ENCODE measurements at places on chromosomes 7 and 10.

DNA sequence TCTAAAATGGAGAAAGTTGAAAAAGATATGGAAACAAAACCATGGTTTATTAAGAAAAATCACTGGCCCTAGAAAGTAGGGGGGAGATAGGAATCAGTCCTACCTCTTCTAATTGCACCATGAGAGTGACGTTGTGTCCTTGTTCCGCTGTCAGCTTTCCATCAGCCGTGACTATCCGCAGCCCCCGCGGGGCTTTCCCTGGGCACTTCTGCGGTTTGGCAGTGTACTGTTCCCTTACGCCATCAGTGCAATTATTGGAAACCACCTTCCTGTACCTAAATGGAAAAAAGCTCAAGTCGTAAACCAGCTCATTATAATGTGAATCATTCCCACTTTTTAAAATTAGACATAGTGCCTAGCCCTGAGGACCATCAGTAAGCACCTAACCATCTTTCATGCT is 512.2 kb downstream of the SORCS1 start:
- no peak for DNase-seq

GRCh38 chr7:116439841-116440549 is 59.5 kb upstream of the CAV2 start:
- no peak for DNase-seq

DNA sequence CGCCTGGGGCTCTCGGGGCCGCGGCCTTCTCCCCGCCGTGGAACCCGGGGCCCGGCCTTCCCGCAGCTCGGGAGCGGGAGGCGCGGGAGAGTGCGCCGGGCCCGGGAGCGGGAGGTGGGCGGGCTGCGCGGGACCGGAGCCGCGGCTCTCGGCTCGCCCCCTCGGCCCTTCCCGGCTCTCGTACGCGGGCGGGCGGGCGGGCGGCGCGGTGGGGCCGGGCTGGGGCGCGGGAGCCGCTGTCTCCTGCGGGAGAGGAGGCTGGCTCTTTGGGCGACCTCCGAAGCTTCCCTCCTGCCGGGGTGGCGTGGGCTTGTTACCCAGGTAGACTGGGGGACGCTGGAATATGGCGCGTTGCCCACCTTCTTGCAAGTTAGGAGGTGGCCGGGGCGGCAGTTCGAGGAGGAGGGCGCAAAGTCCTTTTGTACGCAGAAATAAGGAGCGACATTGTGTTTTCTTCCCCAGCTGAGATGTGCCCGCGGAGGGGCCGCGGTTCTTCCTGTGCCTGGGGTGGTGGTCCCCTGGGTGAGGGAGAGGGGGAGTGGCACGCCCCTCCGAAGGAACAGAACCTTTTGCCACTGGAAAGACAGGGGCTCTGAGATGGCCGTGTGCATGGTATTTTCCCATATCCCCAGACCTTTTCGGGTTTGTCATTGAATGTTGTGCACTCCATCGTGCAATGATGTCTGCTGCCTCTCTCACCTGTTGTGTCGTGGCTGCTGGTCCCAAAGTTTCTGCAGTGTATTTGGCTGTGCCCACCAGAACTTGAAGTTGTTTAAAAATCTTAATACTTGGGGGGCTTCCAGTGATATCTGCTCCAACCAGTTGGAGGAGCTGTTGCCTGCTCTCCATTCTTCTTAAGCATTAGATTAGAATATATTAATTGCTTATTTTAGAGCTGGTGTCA is 844 bp downstream of the NRF1 start:
- no peak for DNase-seq

DNA sequence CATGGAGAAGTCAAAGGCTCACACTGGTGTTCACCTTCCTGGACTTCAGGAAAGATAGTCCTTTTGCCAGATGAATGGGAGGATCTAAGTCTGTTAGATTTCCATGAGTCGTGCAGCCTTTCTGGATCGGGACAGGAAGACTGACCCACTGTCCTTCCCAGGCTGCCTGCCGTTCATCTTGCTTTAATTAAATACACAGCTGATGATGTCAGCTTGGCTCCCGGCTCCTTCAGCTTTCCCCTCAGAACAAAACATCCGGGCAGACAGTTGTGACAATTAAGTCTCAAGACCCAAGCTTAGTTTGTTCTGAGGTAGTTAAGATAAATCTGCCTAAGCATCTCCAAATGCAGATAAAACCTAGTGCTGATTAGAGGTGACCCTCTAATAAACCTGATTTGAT is 58.6 kb downstream of the AUTS2 start:
- peak; percentile 3 for DNase-seq

DNA sequence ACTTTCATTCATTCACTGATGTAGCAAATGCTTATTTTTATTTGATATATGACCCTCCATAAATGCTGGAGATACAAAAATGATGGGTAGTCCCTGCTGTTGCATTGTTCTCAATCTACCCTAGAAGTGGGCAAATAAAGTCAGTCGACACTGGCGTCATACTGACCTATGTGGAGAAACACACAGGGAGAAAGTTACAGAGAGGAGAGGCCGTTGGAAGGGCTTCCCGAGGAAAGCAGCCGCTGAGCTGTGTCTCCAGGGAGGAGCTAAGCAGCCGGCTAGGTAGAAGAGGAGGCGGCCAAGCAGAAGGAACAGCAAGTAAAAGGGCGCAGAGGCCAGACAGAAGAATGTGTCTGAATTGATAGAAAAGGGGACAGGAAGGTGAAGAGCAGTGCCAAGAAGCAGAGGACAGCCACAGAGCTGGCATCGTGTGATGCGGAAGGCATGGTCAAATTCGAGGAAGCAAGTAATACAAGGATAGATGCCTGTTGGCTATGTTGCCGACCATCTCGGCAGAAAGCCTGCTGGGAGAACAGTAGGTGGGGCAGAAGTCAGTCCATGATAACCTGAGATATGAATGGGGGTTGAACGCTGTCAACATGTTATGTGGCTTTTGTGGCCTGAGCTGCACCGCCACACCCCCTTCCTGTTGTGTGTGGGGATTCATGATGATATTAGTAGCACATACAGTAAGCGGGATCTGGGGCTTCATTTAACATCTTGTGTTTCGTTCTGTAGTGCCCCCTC is 25.9 kb downstream of the ST8SIA6 start:
- no peak for DNase-seq

DNA sequence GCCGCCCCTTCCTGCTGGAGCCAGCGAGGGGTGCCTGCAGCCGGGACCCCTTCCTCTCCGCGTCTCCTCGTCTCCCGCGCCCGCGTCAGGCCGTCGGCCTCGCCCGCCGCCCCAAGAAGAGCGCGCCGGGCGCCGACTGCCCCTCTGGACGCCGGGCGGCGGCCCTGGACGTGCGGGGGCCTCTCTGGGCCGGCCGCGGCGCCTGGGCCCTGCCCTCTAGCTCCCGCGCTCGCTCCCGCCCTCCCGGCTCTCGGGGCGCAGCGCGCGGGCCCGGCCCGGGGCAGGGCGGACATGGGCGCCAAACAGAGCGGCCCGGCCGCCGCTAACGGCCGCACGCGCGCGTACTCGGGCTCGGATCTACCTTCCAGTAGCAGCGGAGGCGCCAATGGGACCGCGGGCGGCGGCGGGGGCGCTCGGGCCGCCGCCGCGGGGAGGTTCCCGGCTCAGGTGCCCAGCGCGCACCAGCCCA is 704 bp downstream of the ZNRF2 start:
- DNase-seq, result peak; percentile 36

DNA sequence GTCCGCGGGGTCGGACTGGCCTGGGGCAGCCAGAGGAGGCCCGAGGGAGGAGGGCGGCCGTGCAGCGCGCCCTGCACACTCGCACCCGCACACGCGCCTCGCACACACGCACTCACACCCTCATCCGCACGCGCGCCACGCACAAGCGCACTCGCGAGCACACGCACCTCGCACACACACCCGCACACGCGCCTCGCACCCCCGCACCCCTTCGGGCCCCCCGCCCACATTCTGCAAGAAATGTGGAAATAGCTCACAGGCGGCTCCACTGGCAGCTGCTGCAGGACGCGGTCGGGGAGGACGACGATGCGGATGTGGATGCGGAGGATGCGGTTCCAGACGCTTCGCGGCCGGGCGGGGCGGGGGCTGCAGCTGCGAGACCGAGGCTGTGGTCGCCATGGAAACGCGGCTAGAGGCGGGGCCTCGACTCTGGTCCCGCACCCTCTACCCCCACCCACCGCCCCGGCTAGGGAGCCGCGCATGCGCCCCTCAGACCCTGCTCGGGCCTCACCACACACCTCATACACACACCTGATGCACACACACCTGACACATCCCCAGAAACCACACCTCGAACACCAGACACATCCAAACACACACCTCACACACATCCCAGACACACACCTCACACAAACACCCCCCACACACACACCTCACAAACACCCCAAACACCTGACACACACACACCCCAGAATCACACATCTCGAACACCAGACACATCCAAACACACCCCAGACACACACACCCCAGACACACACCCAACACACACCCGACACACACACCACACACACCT is at the start of gene CALY:
Gene CALY, minus strand, starts transcription at position 320 of the 793 bp plus-strand sequence. CDS start 7,907 bp downstream, outside the sequence.
- DNase-seq, result no peak

DNA sequence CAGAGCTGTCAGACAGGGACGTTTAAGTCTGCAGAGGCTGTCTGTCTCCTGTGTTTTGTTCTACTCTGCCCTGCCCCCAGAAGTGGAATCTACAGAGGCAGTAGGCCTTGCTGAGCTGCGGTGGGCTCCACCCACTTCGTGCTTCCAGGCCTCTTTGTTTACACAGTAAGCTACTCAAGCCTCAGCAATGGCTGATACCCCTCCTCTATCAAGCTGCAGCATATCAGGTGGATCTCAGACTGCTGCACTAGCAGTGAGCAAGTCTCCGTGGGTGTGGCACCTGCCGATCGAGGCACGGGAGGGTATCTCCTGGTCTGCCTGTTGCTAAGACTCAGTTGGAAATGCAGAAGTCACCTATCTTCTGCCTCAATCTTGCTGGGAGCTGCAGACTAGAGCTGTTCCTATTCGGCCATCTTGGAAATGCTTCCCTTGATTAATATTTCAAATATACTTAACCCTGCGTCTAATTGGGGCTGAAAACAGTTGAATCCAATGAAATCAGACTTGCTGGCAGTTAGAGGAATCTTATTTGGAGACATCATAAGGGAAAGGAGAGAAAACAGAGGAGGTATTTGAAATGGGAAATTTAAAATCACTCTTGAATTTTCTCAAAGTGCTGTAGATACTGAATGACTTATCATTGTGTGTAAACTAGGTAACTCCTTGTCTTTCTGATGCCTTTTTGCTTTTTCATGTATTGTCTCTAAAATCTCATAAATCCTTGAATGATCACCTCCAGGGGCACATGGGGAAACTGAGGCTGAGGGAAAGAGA is 13.8 kb upstream of the CYP3A5 start:
- no peak for DNase-seq

DNA sequence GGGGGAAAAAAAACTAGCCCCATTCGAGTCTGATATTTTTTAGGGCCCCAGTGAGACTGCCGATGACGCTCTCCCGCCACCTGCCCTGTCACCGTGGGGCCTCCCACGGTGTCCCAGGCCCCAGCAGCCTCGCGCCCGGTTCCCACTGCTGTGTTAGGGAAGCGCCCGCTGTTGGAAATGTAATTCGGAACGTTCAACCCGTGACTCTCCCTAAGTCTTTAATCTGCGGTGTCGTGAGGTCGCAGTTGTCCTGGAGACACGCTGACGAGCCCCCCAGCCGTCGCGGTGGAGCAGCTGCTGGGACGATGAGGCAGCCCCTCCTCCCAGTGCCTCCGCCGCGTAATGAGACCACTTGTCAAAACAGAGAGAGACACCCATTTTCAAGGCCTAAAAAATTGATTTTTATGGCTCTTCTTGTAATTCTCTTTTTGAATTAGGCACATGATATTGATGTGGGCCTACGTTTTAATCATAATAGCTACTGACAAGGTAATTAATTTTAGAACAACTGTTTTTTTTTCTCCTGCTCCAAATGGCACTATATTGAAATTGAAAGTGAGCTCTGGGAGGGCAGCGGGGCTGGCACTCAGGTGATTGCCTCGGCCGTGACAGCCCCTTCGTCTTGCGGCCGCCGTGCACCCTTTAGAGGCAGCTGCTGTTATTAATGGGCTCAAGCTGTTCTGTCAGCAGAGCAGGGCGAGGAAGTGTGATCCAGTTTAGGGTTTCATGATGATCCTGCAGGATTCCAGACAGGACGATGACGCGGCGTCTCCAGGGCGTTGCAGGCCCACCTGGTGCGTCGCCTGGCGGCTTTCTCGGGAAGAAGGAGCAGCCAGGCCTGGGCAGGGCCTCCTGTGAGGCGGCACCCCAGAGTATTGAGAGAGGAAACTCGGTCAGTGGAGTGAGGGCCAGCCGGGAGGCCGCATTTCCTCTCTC is 63.3 kb downstream of the NKX6-2 start:
- no peak for DNase-seq

GRCh38 chr7:52961084-52961483 is 74.3 kb upstream of the POM121L12 start:
- DNase-seq, result no peak

- no peak for DNase-seq
Observed at GRCh38 chr10:101558204-101558603, 29.9 kb downstream of the POLL start.

Data from AG08396 (cell line).